ENCODE measurements at places on chromosomes 1 and 21.

GRCh38 chr1:154179946-154180687 is 11.8 kb downstream of the TPM3 start:
- DNase-seq: no peak

DNA sequence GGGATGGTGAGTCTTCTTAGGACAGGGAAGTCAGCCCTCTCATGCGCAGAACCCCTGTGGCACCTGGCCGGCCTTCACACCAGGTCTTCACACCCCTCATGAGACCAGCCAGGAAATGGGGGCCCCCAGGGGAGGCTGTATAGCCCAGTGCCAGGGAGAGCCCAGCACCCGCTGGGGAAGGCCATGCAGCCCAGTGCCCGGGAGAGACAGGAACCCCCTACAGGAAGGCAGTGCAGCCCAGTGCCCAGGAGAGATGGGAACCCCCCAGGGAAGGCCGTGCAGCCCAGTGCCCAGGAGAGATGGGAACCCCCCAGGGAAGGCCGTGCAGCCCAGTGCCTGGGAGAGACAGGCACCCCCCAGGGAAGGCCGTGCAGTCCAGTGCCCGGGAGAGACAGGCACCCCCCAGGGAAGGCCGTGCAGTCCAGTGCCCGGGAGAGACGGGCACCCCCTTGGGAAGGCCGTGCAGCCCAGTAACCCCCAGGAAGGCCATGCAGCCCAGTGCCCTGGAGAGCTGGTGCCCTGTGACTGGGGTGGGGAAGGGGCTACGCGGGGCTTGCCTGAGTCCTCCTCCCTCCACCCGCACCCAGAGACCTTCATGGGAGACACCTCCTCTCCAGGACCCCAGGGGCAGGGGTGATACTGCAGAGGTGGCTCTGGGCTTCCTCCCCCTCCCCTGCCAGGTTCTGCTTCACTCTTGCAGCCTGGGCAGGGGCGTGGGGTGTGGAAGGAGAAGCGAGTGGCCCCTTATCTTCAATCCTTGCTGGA is 110.5 kb upstream of the COL6A1 start:
- no peak for DNase-seq

- DNase-seq: no peak
Observed at GRCh38 chr1:182770232-182770631, 19.3 kb upstream of the NPL start.

- no peak for DNase-seq
Observed at GRCh38 chr1:16138772-16139221, 17.1 kb downstream of the EPHA2 start.

- DNase-seq: no peak
Observed at GRCh38 chr1:50378770-50379169, 44.5 kb downstream of the DMRTA2 start.

GRCh38 chr1:64323054-64323453 is 119.6 kb downstream of the UBE2U start:
- DNase-seq: no peak
